ENCODE measurements at places on chromosomes 11 and 22. TPM values are rescaled to one million over a fixed set of nuclear protein-coding genes. Genes with fewer than 3 reads are reported as not detected.

The MS4A6A gene
- not detected for total RNA-seq

The UCP2 gene
- total RNA-seq, result 146 TPM

The ZNF280B gene
- 2.4 TPM for total RNA-seq

The KRTAP5-5 gene
- total RNA-seq, result not detected

The VSIG2 gene
- total RNA-seq, result not detected

The TMPRSS13 gene
- total RNA-seq, result 0.26 TPM

The KCNC1 gene
- total RNA-seq, result not detected

The PANX3 gene
- total RNA-seq, result not detected

The CCDC87 gene
- total RNA-seq, result 0.16 TPM

The UPK3A gene
- not detected for total RNA-seq

The FAM180B gene
- total RNA-seq, result 0.13 TPM

The PATE2 gene
- not detected for total RNA-seq

Data from activated T-cell treated with anti-CD3 and anti-CD28 coated beads, Interleukin-2, amount 50 U/mL, for 4 hours (primary cell).